Tongue (tissue), 3 donors: ENCODE measurements at places on chromosomes 16 and 17.

- no peak for DNase-seq
Observed at GRCh38 chr17:19613979-19614378, 34.6 kb upstream of the ALDH3A2 start.

DNA sequence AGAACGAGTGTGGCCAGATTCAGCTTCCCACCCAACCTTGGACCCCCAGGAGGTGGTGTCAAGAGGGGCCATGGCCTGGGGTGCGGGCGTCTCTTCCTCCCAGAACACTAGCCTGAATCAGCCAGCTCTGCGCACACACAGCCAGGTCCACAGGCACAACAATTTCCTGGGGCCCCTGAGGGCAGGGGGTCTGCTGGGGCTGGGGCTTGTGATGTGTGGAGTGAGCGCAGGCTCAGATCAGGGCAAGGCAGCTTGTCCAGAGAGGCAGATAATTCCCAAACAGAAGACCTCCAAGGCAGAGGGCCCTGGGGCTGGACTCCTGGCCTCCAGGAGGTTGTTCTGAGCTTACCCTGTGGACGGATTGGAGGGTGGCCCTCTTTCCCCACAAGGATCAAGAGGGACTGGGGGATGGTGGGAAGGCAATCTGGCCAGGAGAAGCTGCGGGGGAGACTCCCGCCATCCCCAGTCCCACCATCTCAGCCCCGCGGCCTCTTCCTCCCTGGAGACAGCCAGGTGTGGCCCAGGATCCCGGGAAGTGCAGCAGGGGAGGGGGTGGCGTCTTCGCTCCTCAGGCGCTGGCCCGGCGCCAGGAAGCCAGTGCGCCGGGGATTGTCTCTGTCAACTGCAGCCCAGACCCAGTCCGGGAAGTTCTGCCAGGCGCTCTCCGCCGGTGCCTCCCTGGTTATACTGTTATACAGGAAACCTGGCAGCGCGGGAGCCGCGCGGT lies 52.0 kb upstream of the AMZ2 start:
- peak; percentile 48 for DNase-seq

DNA sequence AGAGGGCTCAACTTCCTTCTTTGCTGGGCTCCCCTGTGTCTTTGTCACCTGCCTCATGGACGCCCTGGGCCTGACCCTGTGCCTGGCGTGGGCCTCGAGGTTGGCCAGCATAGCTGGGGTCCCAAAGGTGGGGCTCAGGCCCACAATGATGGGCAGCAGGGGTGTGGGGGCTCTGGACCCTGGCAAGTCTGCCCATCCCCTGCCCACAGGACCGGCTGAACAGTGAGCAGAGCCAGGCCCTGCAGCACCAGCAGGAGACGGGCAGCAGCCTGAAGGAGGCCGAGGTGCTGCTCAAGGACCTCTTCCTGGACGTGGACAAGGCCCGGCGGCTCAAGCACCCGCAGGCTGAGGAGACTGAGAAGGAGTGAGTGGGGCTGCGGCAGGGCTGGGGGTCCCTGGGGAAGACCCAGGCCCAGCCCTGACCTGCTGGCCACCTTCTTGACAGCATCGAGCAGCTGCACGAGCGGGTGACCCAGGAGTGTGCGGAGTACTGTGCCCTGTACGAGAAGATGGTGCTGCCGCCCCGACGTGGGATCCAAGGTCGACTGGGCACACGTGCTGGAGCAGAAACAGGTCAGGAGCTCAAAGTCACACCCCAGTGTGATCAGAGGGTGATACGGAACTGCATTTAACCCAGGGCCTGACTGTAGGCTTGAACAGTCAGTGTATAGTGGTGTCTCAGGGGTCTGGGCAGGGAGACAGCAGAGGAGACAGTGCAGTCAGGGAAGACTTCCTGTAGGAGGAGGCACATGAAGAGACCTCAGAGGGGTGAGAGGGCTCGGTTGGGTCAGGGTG lies 3.8 kb downstream of the EVPLL start:
- no peak for DNase-seq

GRCh38 chr16:71185347-71185746 lies 45.2 kb downstream of the HYDIN start:
- DNase-seq, result peak; percentile 5

DNA sequence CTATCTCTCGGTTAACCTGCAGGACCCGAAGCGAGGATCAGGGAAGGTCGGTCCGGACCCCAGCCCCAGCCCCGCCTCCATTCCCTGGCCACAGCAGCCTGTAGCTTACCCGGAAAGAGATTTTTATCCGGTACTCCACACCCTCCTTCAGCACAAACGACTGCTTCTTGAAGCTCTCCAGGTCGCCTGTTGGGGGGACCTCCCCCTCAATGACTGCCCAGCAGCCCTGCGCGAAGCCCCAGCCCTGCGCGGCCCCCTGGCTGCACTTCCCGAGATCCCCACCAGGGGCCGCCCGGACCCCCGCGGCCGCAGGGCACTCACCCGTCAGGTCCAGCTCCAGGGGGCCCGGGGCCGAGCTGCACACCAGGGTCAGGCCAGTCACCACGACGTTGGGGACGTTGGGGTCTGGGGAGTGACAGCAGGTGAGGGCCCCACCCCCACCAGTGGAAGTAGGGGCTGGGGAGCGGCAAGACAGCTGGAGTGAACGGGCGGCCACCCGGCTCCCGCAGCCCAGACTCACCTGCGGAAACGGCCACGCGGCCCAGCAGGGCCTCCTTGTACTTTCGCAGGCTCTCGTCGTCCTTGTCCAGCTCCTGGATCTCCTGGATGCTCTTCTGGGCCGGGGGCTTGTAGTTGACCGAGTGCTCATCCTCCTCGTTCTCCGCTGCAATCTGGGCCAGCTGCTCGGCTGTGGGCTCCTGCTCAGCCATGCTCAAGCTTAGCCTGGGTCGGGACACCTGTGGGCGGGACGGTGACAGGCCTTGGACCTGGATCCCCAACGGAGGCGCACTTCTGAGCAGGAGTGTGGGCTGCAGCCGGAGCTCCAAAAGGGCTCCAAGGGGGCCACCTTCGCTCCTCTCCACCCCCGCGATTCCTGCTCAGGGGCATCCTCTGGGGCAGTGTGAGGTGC lies 1.7 kb downstream of the ARHGDIA start:
- DNase-seq, result peak; percentile 62

- no peak for DNase-seq
Observed at GRCh38 chr17:39063681-39064069, 87.8 kb downstream of the PLXDC1 start.

DNA sequence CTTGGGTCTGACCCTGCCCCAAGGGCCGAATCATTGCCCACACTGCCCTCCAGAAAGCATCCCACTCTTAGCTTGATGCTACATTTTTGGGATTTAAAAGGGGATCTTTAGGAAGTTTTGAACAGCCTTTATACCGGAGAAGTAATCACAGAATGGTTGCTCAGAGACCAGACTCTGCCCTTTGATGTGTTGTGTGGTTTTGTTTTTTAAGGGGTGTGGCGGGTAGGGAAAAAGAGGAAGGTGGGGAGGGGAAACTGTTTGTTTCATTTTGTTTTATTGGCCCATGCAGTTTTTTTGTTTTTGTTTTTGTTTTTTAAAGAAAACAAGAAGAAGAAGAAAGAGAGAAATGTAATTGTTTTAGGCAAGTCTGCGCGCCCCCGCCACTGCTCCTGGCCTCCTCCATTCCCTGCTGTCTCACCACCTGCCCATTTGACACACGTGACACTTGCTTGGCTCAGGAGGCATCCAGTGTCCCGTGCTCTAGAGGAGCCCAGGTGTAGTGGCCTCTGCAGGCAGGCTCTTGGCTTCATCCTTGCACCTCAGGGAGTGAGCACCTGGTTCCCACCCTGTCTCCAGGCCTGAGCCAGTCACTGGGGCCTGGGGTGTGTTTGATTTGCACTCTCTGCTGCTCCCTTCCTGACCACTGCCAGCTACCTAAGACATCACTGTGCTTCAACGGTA lies 35.7 kb downstream of the GNAO1 start:
- no peak for DNase-seq

- no peak for DNase-seq
Observed at GRCh38 chr16:79213214-79213613, 387.3 kb downstream of the MAF start.

- no peak for DNase-seq
Observed at GRCh38 chr16:28977703-28978662, 3.4 kb downstream of the SPNS1 start.

DNA sequence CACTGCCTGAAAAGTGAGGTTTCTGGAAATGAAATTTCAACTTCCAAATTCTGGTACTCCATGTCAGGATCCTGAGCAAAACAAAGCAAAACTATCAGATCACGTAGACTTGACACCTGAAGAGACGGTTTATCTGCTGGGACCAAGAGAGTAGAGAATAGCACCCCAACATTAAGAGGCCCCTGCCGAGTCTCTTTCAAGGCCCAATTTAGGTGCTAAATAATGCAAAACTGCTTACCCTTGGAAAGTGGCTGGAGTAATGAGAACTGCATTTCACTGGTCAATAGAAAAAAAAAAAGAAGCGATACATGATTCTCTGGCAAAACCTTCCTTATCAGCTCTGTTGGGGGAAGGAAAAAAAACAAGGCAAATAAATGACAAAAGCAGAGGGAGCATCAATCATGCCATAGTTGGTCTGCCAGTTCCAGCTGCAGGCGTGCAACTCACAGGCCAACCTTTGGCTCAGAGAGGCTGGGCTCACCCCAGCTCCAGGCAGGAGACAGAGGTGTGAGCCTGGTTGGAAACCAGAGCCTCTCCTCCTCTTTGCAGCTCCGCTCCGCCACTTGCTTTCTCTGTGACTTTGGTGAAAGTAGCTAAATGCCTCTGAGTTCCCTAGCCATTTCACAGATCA lies 595.2 kb downstream of the TOX3 start:
- no peak for DNase-seq

GRCh38 chr17:49290690-49291359 lies 60.2 kb upstream of the PHOSPHO1 start:
- DNase-seq, result peak; percentile 61

GRCh38 chr16:67192781-67193361 lies 916 bp downstream of the E2F4 start:
- no peak for DNase-seq

DNA sequence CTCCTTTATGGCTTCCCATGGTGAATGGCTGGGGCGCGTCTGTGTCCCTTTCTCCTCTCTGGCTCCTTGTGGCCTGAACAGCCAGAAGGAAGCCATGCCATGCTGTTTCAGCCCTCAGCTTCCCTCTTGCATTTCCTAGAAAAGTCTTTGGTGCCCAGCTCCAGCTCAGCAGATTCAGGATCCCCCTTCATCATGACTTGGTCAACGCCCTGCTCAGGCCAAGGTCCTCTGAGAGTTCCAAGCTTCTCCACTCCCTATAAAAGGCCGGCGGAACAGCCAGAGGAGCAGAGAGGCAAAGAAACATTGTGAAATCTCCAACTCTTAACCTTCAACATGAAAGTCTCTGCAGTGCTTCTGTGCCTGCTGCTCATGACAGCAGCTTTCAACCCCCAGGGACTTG lies at the start of gene CCL13:
CCL13 (plus strand) TSS at position 287 of the 400 bp plus-strand sequence; CDS start at position 334, 47 bp downstream.
- no peak for DNase-seq

DNA sequence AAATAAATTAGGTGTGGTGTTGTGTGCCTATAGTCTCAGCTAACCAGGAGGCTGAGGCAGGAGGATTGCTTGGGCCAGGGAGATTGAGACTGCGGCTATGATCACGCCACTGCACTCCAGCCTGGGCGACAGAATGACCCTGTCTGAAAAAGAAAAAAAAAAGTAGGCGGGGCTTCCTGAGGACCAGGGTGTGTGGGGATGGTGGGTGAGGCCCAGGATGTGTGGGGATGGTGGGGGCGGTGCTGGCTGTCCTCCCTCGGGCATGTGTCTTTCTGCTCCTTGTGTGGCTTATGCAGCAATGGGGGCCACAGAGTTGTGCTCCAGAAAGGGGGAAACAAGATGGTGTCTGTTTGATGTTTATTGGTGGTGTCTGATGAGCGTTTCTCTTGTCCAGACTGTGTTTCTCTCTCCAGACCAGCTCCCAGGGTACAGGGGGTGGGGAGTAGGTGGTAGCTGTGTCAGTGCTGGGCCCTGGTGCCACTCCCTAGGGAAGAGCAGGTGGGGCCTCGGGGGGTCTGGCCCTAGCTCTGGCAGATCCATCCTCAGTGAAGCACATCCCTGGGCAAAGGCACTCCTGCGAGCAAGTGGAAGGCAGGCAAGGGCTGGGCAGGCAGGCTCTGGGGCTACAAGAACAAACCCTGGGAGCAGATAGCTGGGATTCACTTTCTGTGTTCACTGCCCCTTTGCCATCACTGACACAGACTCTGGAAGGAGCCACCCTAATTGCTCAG lies 2.3 kb downstream of the LCAT start:
- no peak for DNase-seq

DNA sequence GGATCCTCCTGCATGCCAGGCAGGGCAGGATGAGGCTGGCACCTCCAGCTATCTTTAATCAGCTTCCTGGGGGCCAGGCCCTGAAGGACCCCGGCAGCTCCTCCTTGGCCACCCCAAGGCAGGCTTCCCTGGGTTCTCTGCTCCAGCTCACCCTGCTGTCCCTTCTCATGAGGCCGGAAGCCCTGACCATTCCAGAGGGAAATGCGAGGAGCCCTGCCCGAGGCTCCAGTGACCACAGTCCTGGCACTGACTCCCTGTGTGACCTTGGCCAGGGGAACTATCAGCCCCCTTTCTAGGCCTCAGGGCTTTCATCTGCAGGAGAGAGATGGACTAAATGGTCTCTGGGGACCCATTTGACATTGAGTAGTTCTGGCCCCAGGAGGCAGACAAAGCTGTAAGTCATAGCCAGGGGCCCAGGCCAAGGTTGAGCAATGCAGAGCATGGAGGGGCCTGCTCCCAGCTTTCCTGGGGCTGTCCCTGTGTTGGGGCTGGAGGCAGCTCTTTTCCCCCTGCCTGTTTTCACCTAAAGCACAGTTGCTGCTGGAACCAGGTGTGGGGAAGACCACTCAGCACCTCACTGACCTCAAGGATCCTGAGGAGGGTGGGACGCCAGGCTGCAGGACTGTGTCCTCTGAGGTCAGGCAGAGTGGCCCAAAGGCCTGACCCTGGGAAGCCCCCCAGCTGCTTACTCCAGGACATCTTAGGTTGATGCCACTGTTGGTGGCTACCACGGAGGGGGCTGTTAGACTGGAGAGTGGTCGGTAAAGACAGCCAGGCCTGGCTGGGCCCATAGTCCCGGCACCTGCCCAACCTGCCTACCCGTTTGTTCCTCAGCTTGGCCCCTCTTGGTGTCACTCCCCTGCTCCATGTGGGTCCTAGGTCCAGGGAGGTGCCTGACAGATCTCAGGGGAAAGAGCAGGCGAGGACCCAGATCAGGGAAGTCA lies 8.1 kb downstream of the KCNH6 start:
- DNase-seq, result no peak

DNA sequence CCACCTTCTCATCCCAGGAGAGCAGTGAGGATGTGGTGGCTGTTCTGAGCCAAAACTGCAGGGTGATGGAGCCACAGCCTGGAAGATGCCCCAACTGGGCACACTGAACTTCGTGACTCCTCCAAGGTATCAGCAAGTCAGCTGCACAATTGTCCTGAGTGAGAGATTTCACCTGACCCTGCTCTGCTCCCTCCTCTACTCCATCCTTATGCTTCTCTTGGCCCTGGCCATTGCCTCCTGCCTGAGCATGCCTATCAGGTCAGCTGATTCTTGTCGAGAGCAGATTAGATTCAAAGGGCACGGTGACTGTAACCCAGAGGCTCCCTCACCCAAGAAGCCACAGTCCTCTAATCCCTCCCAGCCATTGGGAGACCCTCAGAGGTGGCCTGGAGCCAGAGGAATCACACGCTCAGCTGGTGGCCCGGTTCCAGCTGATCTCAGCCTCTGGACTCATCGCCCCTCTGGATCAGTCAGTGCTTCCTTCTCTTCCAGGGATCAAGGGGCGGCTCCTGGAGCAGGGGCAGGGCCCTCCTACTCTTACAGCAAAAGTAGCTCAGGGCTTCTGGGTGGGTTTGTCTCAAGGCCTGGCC lies 7.0 kb upstream of the CYB561 start:
- no peak for DNase-seq
